ENCODE measurements at places on chromosomes 2 and 18.

- no peak for DNase-seq
Measured at GRCh38 chr2:118923371-118923770, 18.6 kb upstream of the MARCO start.

- no peak for DNase-seq
Measured at GRCh38 chr2:144426981-144427479, 92.9 kb downstream of the ZEB2 start.

DNA sequence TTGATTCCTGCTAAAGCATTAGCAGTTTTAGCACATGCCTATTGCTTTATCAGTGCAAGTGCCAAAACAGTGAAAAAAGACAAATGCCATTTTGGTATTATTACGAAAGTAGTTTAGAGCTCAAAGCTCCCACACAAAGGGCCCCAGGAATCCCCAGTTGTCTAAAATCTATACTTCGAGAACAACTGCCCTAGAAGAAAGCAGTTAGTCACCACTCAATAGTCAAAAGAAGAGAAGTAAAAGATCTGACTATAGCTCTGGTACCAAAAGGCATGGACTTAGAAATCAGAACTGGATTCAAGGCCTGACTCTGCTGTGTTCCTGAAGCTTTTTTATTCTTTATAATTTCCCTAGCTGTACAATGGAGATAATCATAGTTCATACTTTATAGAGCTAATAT lies 21.8 kb downstream of the SCN3A start:
- no peak for DNase-seq

GRCh38 chr18:62088156-62088555 lies 98.7 kb downstream of the PIGN start:
- DNase-seq = no peak

DNA sequence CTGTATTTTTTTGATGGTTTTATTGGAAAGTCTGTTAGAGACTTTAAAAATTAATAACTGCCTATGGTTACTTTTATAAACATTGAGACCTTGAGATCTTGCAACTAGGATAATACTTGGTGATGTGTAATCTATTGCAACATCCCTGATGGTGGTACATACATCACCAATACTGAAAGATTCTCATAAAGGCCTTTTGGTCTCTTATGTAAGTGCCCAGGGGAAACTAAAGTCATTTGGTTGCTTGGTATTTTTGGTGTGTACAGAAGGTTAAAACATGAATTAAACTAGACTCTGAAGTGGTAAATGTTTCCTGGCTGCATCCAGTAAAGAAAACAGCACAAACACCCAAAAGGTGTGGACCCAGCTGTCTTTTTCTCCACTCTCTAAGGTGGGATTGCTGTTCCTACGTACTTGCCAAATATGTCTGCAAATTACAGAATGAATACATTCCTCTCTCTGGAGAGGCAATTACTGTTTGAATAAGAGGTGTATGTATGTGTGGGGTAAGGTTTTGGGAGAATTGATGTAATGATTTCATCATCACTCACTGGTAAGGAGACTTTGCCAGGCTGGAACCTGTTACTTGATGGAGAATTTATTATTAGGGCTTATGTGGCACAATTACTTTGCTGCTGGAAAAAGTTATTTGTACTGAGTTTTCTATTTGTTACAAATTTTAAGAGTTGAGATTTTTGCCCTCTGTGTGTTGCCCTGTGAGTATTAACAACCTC lies 3.6 kb downstream of the B3GNT2 start:
- DNase-seq = no peak

- no peak for DNase-seq
Measured at GRCh38 chr2:55422876-55423665, 3.4 kb upstream of the CCDC88A start.

DNA sequence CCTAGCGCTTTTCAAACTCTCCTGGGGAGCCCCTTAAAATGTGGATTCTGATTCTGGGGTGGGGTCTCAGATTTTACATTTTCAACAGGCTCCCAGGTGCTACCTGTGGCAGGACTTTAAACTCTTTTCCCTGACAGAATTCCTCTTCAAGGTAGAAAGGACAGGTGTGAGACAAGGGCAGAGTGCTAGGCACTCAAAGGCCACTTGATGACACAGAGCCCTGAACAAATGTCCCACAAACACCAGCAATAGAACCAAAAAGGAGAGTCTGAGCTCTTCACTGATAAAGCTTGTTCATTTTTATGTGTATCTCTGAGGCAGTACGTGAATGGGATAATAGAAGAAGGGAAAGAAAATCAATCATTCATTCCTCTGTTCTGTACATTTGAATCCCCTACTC lies 77.7 kb upstream of the PELI1 start:
- no peak for DNase-seq

- no peak for DNase-seq
Measured at GRCh38 chr2:184677171-184677570, 78.8 kb downstream of the ZNF804A start.

GRCh38 chr2:20209373-20210109 lies 15.4 kb downstream of the SDC1 start:
- no peak for DNase-seq

- no peak for DNase-seq
Measured at GRCh38 chr2:135218426-135218825, 166.3 kb downstream of the RAB3GAP1 start.

GRCh38 chr18:58547864-58548263 lies 81.0 kb downstream of the ALPK2 start:
- no peak for DNase-seq

DNA sequence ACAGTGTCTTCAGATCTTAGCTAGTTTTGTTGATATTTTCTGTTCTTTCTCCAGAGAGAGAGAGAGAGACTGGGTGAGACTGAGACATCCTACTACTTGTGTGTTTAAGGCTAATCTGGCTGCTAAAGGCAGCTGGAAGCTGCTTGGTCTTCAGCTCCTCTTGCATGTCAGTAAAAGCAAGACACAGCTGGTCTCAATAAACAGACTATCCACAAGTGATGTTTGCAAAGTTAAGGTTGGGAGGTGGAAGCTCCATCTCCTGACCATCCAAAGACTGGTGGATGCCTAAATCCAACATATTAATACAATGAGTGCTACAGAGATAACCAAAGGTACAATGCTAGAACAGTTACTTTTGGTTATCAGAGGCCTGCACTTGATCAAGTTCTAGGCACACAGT lies 17.8 kb downstream of the ERFE start:
- DNase-seq = no peak

DNA sequence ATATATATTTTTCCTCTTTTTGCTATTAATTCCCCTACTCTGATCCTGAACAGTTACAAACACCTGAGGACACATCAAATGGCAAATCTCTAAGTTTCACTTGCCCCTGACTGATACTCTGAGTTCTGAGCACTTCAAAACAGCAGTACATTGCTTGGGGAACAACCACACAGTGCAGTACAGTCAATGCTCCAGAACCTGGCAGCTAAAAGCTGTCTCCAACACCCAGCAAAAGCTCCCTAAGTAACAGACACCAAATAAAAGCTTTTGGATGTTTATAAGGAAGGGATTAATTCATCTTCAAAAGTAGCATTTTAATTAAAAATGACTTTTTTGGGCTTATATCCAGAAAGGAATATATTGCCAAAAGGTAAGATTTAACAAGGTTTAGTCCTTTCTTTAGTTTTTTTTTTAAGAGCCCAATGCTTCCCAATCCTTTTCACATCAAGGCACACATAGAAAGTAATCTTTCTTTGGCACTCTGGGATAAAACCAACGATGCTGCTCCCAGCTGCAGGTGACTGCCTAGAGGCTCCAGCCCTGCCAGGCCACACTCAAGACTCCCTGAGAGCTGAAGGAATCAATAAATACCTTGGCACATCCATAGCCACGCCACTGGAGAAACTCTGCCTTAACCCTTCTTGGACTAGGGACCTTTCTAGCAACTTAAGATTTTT lies 164.9 kb upstream of the ZFP36L2 start:
- DNase-seq = no peak

DNA sequence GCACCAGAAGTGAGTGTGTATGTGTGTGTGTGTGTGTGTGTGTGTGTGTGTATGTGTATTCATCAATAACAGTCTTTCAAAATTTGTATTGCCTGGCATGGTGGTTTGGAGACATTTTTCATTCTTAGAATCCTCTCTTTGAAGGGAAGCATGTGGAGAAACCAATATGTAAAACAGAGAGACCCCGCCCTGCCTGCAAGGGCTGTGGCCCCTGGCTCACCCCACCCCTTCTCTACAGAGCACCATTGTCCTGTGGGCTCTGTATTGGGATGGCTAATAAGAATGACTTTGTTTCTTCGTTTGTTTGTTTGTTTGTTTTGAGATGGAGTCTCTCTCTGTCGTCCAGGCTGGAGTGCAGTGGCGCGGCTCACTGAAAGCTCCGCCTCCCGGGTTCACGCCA lies 65.9 kb downstream of the GNAL start:
- DNase-seq = no peak

DNA sequence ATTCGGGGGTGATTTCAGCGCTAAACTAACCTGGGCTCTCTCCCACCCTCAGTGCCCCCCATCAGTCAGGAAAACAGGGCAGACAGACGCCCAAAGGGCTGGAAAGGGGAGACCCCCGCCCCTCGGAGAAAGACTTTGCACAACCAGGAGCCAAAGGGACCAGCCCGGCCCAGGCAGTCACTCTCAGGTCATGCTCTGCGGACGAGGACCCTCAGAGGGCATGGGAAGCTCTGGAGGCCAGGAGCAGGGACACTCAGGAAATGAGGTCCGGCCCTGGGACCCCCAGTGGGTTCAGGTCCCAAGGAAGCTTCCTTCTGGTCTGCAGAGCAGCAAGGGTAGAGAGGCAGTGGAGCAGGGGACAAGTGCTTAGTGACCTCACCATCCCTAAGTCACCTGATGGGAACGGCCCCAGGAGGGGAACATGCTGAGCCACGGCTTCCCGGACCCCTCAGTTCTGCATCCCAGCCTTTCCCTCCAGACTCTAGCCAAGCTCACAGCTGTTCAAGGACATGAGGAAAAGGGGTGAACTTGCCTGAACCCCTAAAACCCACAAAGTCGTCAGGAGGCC lies 88.0 kb upstream of the GPC1 start:
- DNase-seq = no peak

GRCh38 chr18:2417861-2418610 lies 153.3 kb downstream of the METTL4 start:
- DNase-seq = no peak

- no peak for DNase-seq
Measured at GRCh38 chr2:6883448-6884122, 6.0 kb downstream of the RSAD2 start.

DNA sequence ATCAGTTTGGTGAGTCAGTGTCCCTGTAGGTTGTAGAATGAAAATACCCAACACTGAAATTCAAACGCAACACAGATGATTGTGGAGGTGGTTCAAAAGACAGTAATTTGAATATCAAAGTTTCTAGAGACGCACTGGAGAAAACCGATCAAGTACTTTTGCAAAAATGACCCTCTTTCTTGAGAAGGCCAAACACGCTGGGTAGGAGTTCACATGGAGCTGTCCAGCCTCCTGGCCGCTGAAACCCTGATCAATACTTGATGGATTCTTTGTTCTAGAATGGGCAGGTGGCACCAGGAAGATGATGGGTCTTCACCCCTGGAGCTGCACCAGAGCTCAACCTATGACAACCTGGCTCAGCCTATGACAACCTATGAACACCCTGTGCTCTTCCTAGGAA lies 39.7 kb upstream of the UBE2F start:
- no peak for DNase-seq

GRCh38 chr2:174399171-174399570 lies 3.6 kb downstream of the SCRN3 start:
- DNase-seq = no peak

DNA sequence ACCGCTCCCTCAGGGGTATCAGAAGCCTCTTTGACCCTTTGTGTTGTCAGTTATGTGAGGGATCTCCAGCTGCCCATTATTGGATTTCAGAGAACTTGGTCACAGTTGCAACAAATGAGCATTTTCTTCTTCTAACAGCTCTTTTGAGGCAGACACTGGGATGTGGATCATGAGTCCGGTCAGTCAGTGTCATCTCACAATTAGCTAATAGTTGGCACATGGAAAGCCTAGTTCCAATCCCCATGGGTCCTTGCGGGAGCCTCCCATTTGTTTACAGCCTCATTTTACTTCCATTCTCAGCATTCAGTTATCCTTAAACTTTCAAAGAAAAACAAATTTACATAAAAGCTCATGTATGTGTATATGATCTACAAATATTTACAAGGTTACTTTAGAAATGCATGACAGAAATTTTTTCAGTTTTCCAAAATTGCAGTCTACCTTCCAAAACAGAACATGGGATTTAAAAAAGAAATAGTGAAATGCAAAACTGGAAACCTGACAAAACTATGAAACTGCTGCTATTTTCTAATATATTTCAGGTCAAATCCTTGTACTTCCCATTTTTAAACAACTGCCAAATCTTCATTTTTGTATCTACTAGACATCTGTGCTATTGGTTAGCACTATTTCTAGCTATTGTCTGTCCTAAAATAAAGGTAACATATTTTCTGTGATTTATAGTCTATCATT lies 547.1 kb upstream of the ZEB2 start:
- DNase-seq = no peak

DNA sequence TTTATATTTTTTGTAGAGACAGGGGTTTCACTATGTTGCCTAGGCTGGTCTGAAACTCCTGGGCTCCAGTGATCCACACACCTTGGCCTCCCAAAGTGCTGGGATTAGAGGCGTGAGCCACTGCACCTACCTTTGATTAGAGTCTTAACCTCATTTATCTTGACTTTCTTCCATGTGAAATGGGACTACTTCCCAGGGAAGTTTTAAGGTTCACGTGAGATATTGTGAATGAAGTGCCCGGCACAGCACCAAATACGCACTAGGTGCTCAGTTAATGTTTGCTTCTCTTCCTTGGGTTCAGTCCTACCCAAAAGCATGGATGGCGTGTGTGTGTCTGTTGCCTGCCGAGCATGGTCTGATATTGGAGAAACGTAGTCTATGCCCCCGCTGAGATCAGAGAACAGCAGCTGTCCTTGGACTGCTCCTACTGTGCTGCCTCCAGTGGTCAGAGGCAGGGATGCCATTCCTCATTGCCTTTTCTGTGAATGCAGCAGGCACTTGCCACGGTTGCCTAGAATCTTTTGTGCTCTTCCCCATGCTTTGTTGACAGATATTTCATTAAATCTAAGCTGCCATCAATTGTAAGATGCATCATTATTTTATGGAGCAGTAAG lies 12.3 kb upstream of the TFCP2L1 start:
- no peak for DNase-seq

Measured in right cardiac atrium (tissue), 5 donors.